ENCODE measurements at places on chromosomes 2 and 18.
A peak's percentile ranks its signal among the peaks of the same experiment; 100 is the strongest.

DNA sequence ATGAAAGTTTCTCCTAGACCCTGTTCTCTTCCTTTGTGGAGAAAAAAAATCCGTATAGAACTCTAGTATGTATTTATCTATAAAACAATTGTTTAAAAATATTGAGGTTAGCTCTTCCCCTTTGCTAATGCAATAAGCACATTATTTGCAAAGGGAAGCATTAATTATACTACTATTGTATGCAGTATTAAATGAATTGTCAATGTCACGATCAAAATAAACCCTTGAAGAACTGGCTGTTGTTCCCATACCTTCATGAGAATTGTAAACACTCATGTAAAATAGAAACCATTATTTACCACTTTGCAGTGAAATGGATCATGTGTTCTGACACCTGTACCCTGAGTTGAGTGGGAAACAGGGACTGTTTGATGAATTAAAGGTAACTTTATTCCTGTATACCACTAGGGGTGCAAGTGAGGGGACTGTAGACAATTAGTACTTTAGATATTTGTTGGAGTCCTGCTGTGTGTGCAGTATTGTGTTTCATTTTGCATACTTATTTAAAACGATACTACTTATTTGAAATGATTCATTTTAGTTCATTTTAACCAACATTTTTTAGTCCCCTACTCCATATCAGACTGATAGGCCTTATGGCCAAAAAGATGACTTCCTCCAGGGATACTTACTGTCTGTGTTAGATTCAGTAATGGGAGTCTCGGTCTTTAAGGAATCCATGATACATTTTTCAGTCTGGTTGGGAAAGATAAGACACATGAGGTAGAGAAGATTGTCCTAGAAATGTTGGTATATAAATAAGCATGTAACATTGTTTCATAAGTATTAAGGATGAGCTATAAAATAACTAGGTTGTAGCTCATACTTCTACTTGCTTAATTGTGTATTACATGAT, 7.9 kb downstream of the PKP4 start:
- DNase-seq, result no peak

GRCh38 chr18:70454704-70455322, 166.0 kb downstream of the SOCS6 start:
- DNase-seq, result no peak

DNA sequence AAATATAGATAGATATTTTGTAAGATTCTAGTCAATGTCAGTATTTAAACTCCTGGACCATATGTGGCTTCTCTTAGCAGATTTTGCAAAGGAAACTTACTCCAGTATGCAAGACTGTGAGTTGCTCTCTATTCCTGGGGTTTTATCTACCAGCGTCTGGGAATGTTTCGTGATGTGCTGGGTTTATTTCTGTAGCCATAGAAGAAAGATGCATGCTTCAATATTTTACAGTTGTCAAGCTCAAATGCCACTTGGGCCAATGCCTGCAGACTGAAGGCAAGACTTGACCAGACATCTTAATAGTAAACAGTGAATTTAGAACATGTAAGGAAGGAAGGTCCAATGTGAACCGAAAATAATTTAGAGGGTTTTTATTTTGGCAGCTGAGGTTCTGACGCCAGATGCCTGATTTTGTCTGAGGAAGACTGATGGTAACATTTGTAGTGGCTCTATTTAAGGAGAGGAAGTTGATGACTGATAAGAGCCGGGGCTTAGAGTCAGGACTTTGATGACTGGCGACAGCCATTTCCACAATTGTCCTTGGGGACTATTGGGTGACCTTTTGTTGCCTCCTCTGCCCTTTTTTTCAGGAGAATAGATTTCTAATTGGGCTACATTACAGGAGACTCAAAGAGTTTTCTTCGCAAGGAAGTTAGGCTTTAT, 154.3 kb downstream of the RAPGEF4 start:
- peak; percentile 40 for DNase-seq

DNA sequence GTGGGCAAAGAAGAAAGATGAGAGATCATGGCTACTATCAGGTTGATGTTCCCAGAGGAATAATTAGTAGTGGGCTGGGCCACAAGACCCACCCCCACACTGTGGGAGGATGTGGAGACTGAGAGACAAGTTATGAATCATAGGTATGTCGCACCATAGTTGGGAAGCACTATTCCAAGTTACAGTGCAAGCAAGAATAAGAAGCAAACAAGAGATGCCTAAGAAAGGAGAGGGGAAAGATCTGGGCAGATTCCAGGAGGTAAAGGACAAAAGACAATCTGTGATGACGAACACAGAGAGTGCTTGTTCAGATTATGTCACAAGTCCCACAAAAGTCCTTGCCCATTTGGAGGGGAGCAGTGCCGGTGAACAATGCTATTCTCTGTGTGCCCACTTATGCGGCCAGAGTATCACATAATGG, 56.6 kb downstream of the FAM228A start:
- no peak for DNase-seq

DNA sequence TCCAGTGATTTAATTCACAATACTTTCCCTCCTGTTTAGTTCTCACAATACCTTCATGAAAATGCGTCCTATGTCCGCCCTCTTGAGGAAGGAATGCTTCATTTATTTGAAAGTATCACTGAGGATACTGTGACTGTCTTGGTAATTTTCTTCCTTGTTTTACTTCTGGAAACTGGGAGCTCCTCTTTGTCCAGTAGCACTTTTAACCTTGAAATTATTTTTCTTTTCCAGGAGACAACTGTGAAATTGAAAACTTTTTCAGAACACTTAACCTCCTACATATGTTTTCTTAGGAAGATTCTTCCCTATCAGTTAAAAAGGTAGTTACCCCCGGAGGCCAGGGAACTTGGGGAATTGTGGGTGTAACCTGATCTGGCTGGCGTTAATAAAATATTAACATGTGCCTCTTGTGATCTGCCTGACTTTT, 58.9 kb upstream of the STON1 start:
- no peak for DNase-seq

GRCh38 chr2:20171445-20171977, 53.4 kb downstream of the SDC1 start:
- DNase-seq, result no peak

GRCh38 chr2:95551055-95551568, 40.7 kb upstream of the TRIM43 start:
- no peak for DNase-seq

DNA sequence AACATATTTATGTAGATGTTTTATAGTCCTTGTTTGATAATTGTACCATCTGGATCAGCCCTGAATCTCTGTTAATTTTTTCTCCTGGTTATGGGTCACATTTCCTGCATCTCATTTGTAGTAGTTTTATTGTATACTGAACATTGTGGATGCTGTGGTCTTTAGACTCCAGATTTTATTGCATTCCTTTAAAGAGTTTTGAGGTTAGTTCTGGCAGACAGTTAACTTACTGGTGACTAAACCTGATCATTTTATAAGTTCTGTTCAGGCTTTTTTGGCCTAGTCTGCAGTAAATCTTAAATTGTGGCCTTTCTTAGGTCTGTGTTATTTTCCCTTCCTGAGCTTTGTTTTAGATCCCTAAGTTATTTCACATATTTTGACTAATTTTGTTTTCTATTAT, 84.3 kb downstream of the FANCL start:
- DNase-seq, result no peak

DNA sequence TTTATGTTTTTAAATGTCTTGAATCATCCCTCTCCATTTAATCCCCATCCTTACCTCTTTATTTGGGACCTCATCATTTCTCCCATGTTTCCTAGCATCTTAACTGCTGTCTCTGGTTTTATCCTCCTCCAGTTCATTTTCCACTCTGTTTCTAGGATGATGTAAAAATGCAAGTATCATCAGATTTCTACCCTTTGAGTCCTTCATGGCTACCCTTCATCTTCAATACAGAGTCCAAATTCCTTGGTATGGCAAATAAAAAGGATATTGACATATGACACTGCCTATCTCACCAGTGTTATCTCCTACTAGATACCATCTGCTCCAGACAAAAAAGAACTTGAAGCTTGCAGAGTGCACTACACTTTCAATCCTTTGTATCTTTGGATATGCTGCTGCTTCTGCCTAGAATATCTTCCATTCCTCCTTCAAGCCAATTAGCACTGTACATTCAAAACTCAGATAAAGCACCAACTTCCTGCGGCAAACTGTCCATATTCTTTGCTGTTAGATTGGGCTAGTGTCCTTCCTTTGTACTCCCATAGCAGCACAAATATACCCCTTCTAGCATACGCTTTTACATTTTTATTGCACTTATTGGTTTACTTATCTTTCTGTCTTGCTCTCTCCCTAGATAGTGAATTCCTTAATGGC, 24.6 kb upstream of the TLK1 start:
- no peak for DNase-seq

DNA sequence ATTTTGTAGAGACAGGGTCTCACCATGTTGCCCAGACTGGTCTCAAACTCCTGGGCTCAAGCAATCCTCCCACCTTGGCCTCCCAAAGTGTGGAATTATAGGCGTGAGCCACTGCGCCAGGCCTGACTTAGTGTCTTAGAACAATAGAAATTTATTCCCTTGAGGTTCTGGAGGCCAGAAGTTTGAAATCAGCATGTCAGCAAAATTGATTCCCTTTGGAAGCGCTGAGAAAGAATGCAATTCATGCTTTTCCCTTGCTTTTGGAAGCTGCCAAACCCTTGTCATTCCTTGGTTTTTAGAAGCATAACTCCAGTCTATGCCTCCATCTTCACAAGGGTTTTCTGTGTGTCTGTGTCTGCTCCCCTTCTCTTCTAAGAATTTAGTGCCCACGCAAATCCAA, 20.7 kb downstream of the ST8SIA3 start:
- DNase-seq, result no peak

GRCh38 chr2:162245061-162245460, 1.8 kb upstream of the FAP start:
- no peak for DNase-seq

GRCh38 chr2:112885506-112885902, 25.5 kb upstream of the IL37 start:
- DNase-seq, result no peak

- no peak for DNase-seq
These were observed 243.9 kb upstream of the SIX2 start for GRCh38 chr2:45253151-45253550.

DNA sequence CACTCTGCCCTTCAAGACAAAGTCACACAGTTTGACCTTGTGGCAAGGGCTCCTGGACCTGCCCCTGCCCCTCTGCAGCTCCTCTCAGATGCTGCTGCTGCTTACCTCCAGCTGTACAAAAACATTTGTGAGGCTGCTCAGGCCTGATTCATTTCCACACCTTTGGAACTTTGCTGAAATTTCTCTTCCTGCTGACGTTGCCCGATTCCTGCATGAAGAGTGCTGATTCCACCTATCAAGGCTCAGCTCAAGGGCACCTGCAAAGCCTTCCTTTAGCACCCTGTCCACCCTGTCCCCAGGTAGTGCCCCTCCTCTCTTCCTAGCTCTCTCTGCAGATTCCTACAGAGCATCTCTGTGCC, 738.3 kb upstream of the HS6ST1 start:
- no peak for DNase-seq

- no peak for DNase-seq
These were observed 1173.6 kb upstream of the CHAC2 start for GRCh38 chr2:52594026-52594425.

- DNase-seq, result no peak
These were observed 322.3 kb upstream of the TCF4 start for GRCh38 chr18:55910296-55910695.

GRCh38 chr2:8965216-8965969, 38.1 kb downstream of the MBOAT2 start:
- DNase-seq, result no peak

- DNase-seq, result no peak
These were observed 298.2 kb downstream of the TCF4 start for GRCh38 chr18:55289775-55290174.

- DNase-seq, result no peak
These were observed 28.4 kb downstream of the MCEE start for GRCh38 chr2:71101656-71102055.

DNA sequence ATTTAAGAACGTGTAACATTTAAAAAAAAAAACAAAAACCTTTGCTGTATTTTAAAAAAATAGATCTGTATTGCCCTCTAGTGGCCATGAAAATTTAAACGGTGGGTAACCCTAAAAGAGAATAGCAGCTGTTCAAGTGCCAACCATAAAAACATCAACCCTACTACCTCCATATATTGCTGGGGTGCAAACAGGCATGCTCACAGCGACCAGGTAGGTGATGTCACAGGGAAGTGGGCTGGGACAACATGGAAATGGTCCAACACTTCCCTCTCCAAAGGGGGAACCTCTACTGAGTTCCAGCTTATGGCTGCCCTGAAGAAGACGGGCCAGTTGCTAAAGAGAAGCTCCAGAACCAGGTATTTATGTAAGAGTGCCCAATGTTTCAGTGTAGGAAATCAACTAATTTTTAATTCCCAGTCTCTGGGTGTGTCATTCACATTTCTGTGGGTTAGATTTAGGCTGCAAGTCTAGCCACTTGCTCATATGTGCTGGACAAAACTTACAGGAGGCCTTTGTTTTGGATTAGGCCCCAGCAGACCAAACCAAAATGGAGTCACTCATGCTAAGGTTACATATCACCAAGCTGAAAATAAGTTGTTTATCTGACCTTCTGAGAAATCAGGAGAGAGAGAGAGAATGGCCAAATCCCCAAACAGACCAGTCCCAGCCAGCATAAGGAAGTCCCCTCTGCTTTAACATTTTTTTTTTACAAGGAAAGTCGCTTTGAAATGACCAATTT, 54.5 kb downstream of the SKA1 start:
- DNase-seq, result no peak

GRCh38 chr2:45441571-45441970, 169.5 kb downstream of the SRBD1 start:
- no peak for DNase-seq

GRCh38 chr2:215031321-215031720, 107.1 kb downstream of the ABCA12 start:
- DNase-seq, result no peak

GRCh38 chr2:219636941-219637841, 9.8 kb downstream of the SLC4A3 start:
- no peak for DNase-seq

DNA sequence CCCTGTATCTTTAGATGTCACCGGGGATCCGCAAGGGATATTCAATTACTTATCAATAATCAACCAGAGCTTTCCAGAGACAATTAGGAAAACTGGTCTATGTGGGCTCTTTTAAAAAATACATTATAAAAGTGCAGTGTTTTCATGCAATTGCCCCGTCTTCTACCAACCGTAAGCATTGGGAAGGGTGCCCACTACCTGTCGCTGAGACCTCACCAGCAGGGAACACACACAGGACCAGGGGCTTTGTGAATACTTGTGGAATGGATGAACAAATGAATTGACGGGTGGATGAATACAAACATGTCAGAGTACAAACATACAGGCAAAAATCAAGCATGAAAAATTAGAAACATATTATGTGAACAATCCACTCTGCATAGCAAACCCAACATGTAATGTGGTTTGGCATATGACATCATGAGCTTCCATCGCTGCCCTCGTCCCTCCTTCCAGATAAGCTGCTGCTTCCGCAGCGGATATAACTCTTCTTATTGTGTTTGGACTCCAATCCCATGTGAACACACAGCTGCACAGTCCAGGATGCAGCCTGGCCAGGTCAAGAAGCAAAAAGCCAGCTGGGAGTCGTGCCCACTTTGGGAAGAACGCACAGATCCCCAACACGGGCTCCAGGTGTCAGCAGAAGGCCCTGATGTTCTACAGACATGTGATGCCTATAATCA, 5.3 kb downstream of the FHL2 start:
- no peak for DNase-seq

Measured in dorsolateral prefrontal cortex (tissue), 122 donors.